ENCODE measurements at places on chromosomes 12 and 14. TPM values are rescaled to one million over a fixed set of nuclear protein-coding genes. Genes with fewer than 3 reads are reported as not detected.

Gene BIN2
- under 0.01 TPM for total RNA-seq

Gene SCNN1A
- total RNA-seq, result 47.1 TPM

Gene CLEC6A
- total RNA-seq, result not detected

Gene POTEG
- total RNA-seq, result not detected

Gene FOXM1
- total RNA-seq, result 8.9 TPM

Gene RD3L
- not detected for total RNA-seq

Gene KCNC2
- not detected for total RNA-seq

Gene C3AR1
- total RNA-seq, result not detected

Gene KRT5
- 884 TPM for total RNA-seq

Gene SLC17A8
- not detected for total RNA-seq

Gene MAP3K9
- 14.7 TPM for total RNA-seq

Gene BMP4
- not detected for total RNA-seq

Gene SYCP3
- total RNA-seq, result under 0.01 TPM

Gene CLEC1B
- total RNA-seq, result 0.33 TPM

Gene ST8SIA1
- total RNA-seq, result not detected

Gene NOXRED1
- 1.2 TPM for total RNA-seq

Gene SDR9C7
- not detected for total RNA-seq

Gene KRT74
- not detected for total RNA-seq

Gene PRIM1
- 8.1 TPM for total RNA-seq

Gene SLC7A7
- 28.5 TPM for total RNA-seq

Gene CLEC4C
- not detected for total RNA-seq

Gene PSMD9
- 52.1 TPM for total RNA-seq

Gene DAO
- not detected for total RNA-seq

Data from placental epithelial cell (primary cell).